ENCODE measurements at places on chromosomes 4 and X.

GRCh38 chrX:153557618-153558355 lies 40.3 kb downstream of the ATP2B3 start:
- DNase-seq = no peak

DNA sequence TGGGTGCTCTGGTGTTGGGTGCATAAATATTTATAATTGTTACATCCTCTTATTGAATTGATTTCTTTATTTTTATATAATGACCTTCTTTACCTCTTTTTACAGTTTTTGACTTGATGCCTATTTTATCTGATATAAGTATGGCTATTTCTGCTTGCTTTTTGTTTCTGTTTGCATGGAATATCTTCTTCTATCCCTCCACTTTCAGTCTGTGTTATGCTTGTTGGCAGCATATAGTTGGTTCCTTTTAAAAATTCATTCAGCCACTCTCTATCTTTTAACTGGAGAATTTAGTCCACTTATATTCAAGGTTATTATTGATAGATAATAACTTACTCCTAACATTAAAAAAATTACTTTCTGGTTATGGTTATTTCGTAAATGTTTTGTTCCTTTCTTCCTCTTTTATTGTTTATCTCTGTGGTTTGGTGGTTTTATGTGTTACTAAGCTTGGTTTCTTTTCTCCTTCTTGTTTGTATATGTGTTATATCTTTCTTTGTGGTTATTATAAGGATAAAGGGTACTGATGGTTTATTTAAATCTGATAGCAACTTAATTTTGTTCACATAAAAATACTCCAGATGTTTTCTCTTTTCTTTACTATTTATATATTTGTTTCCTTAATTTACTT lies 69.5 kb downstream of the IL15 start:
- no peak for DNase-seq

- peak; percentile 73 for DNase-seq
These were observed 209.1 kb upstream of the ANXA10 start for GRCh38 chr4:167883266-167883665.

DNA sequence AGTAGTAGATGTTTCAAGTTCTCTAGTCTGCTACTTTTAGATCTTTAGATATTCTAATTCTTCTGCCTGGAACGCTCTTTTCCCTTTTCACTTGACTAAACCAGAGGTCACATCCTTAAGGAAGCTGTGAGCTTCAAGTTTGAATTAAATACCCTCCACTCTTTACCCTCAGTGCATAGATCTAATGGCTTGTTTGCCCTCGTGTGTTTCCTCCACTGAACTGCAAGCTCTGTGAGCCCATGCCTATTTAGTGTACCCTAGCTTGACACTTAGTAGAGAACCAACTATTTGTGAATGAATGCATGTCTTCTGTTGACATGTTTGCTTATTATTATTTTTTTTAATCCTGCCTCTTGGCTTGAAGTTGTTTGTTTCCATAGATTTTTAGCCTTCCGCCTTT lies 138.3 kb downstream of the PDE5A start:
- peak; percentile 9 for DNase-seq

GRCh38 chrX:20606831-20607230 lies 340.1 kb upstream of the RPS6KA3 start:
- no peak for DNase-seq

- DNase-seq = peak; percentile 56
These were observed 192.3 kb upstream of the CXorf66 start for GRCh38 chrX:140157611-140158010.

DNA sequence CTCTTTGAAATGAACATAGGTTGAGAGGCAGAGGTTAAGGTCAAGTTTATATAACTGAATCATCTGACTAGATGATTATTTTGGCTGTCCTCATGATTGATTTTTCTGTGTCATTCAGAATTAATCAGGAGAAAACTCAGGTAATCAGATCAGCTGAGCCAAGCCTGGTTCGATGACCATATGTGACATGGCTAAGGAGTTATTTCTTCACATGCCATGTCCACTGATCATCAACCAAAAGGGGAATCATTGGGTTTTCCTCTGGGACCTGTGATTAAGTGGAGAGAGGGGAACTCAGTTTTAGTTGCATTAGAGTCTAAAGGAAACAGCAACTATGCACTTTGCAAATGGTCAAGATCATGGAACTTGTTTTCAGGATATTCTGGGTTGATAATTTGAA lies 20.3 kb upstream of the PACRGL start:
- DNase-seq = no peak

DNA sequence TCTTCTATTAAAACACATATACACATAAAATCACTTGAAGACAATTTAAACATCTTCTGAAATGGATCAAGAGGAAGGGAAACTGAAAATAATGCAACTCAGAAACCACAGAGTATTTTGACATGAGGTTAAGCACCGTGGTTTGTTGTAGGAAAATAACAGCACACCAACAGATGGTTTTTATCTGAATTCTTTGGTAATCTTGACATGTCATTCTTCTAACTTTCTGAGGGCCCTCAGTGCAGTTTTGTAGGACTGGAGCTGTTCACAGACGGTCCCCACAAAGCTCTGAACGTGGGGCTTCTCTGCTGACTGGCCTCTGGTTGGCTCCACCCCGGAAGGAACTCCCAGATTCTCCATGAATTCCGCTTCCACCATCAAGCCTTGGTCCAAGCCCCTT lies 16.0 kb upstream of the TLR8 start:
- DNase-seq = no peak

DNA sequence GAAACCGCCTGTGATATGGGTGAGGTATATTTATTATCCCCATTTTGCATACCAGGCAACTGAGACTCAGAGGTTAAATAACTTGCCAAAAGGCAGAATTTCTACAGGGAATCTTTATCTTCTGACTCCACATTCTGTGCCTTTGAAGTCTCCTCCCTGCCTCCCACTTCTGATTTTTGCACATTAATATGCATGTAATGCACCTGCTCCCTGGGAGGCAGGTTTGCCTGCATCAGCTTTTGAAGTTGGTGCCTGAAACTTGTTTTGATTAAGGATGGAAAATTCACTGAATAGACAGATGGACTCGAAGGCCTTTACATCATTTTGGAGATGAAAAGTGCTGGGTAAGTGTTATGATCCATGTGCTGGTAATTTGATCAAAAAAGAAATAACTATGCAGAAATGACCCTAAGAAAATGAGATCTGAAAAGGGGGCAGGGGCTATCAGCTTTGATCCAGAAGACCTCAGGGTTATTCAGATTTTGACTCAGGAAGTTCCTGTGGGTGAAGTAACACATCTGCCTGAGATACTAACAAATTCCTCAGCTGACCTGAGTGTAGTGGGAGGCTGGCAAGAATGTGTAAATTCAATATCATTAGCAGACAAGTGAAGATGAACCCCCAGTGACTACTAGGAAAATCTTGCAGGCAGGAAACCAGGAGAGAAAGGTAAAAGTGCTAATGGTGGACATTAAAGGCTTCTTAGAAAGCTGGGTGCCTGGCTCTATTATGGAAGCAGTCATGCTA lies 167.5 kb upstream of the BOD1L1 start:
- DNase-seq = no peak

DNA sequence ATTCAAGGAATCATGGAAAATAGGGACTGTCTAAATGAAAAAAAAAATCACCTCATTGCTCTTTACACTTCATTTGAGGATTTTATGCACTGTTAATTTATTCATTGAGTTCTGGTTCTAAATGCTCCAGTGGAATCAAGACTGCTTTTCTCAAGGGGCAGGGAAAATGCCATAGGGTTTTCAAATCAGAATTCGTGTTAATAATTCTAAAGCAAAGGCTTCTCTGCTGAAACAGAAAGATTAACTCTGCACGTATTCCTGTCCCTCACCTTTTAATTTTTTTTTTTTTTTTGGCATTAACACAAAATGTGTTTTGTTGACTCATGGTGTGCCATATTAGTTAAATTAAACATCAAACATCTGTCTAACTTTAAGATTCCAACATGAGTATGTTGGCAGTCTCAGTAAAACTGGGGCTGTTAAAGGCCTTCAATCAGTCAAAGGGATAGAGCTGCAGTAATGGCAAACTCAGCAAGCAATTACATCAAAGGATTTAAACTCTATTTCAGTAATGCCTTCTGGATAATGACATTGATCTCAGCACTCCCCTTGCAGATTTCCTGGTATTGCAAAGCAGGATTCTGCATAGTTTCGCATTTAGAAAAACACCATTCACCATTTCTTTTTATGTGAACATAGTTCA lies 878.1 kb downstream of the RAPGEF2 start:
- DNase-seq = no peak

- no peak for DNase-seq
These were observed 51.4 kb upstream of the LRAT start for GRCh38 chr4:154692304-154692818.

- DNase-seq = peak; percentile 8
These were observed 33.7 kb downstream of the SRPX2 start for GRCh38 chrX:100677611-100678181.

GRCh38 chr4:125297116-125297515 lies 17.6 kb upstream of the FAT4 start:
- DNase-seq = no peak

- no peak for DNase-seq
These were observed 36.6 kb downstream of the JADE1 start for GRCh38 chr4:128846063-128846462.

DNA sequence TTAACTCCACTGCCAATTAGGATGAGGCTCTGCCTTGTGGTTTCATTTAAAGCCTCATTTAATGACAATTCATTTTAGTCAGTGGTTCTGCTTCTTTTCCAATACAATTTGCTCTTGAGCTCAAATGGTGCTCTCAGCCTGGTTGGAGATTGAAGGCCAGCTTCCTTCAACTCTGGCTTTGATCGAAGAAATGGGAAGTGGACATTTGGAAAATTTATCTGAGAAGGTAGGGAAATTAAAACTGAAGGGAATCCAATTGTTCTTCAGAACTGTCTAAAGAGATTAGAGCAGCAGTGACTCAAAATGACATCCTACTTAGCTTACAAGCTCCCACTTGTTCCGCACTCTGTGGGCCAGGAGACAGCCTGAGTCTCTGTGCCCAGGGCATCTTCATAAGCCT lies 206.8 kb downstream of the SMARCA1 start:
- no peak for DNase-seq

GRCh38 chrX:150355913-150356312 lies 7.2 kb upstream of the MAMLD1 start:
- no peak for DNase-seq

GRCh38 chrX:116232833-116233232 lies 62.3 kb downstream of the AGTR2 start:
- peak; percentile 29 for DNase-seq

GRCh38 chr4:2812612-2813354 lies 19.9 kb downstream of the SH3BP2 start:
- no peak for DNase-seq

- DNase-seq = no peak
These were observed 3.2 kb downstream of the SPRY1 start for GRCh38 chr4:123399627-123400358.

GRCh38 chr4:121738780-121739535 lies 26.0 kb downstream of the SMIM43 start:
- DNase-seq = peak; percentile 69

- DNase-seq = no peak
These were observed 22.2 kb downstream of the CYBB start for GRCh38 chrX:37802028-37802427.

DNA sequence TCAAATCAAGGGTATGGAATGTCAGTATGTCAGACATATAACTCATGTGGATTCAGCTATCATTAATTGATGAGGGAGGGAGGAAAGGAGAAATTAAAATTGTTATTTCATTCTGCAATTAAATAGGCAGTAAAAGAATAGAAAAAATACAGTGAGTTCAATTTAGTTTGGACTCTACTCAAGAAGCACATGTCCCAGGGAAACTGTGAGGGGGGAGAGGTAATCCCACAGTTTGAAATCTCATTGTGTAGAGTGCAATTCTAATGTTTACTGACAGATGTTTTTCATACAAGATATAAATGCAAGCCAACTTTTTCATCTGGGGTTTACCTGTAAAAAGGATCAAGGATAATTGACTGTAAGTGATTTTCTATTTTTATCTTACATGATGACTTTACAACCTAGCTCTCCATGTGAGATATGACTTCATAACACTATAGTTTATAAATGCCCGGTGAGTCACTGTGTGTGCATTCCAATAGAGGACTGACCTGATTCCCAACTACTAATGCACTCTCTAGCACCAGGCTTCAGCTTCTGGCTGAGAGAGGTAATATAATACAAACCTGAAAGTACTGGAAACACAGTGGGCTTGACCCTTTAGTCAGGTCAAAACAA lies 35.2 kb upstream of the SCD5 start:
- DNase-seq = peak; percentile 84

GRCh38 chr4:166414431-166414830 lies 541.4 kb downstream of the TLL1 start:
- peak; percentile 12 for DNase-seq

- DNase-seq = no peak
These were observed 48.3 kb upstream of the NOCT start for GRCh38 chr4:138967313-138967712.

DNA sequence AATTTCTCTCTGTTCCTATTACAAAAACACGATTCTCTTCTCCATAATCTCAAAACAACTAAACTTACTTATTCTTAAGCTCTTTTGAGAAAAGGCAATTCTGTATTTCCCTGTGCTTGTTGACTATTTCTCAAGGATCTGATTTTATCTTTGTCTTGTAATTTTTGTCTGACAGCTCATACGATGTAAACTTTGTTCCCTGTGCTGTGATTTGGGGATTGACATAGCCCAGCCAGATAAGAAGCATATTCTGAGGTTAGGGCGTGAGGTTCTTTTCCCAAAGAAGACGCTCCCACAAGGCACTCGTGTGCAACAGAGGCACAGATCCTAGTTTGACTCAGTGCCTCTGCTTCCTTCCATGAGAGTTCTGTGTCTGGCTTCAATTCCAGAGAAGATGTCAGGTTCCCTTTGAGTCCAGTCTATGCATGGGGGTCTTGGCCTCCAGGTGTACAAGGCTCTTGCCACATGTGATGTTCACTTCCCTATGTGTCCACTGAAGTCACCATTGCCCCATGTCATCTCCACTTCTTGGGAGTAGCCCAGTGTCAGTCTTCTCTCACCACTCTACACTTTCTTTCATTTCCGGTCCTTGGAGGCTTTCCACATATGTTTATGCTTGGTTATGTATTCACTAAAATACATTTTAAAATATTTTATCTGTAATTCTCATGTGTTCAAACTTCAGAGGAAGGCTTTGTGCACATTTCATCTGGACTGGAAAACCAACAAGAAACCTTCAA lies 94.8 kb downstream of the MID1 start:
- DNase-seq = no peak

DNA sequence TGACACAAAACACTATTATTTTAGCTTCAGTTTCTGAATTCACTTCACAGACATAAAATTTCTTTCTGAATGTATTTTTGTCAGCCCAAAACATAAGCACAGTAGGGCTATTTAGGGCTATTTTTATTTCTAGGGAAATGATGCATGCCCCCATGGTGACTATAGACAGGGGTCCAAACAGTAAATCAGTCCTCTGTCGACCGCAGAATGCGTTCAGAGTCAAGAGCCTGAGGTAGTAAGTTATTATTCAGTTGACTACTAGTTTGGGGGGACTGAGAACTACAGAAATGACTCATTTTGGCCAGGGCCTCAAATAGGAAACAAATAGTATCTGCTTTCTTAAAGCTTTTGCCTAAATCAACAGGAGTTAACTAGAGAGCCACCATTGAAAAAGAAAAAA lies 414.4 kb downstream of the AFF2 start:
- DNase-seq = no peak

Data from fibroblast of skin of right quadriceps (primary cell).